ENCODE measurements at places on chromosomes 3 and 15. TPM values are rescaled to one million over a fixed set of nuclear protein-coding genes. Genes with fewer than 3 reads are reported as not detected.

DNA sequence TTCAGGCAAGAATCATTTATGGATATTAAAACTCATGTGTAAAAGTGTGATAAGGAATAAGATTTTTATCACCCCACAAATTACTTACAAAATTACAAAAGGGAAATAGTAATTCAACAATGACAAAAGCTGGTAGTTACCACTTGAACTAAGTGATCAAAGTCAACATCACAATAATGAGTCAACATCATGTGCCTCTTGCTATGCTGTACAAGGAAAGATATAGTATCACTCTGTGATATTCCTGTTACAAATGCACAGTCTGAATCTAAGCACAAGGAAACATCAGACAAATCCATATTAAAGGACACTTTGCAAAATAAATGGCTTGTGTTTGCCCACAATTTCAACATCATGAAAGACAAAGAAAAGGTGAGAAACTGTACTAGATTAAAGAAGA is 90.5 kb upstream of the PLCL2 start:
- H3K4me1 ChIP-seq: no peaks in the 10 kb centered on the region
- no peak overlapping the region for H3K27ac ChIP-seq
- H3K36me3 ChIP-seq: no peaks in the 10 kb centered on the region
- DNase-seq: no peak
- H3K27me3 ChIP-seq: no peaks in the 10 kb centered on the region

DNA sequence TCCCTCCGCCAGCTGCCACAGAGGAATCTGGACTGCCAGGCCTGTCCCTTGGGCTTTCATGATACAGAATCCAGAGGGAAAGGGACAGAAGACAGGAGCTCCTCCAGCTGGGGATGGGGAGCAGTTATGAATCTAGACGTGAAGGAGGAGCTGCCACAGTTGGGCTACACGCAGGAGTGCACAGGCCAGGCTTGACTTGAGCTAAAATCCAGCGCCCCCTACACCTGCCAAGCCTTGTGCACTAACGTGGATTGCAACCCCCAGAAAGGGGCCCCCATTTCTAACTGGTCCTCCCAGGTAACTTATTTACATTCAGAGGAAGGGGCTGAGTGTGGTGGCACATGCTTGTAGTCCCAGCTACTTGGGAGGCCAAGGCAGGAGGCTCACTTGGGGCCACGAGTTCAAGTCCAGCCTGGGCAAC is 14.3 kb downstream of the KLHL6 start:
- H3K4me1 ChIP-seq: no peaks in the 10 kb centered on the region
- no peak overlapping the region for H3K27ac ChIP-seq
- no peak overlapping the region for H3K4me3 ChIP-seq
- H3K27me3 ChIP-seq: no peaks in the 10 kb centered on the region

GRCh38 chr15:101810876-101811275 is 1.1 kb upstream of the OR4F15 start:
- no peak overlapping the region for H3K4me3 ChIP-seq
- no peaks in the 10 kb centered on the region for H3K4me1 ChIP-seq
- no peak overlapping the region for H3K27ac ChIP-seq
- H3K27me3 ChIP-seq: no peaks in the 10 kb centered on the region
- no peak for DNase-seq
- H3K36me3 ChIP-seq: no peaks in the 10 kb centered on the region

DNA sequence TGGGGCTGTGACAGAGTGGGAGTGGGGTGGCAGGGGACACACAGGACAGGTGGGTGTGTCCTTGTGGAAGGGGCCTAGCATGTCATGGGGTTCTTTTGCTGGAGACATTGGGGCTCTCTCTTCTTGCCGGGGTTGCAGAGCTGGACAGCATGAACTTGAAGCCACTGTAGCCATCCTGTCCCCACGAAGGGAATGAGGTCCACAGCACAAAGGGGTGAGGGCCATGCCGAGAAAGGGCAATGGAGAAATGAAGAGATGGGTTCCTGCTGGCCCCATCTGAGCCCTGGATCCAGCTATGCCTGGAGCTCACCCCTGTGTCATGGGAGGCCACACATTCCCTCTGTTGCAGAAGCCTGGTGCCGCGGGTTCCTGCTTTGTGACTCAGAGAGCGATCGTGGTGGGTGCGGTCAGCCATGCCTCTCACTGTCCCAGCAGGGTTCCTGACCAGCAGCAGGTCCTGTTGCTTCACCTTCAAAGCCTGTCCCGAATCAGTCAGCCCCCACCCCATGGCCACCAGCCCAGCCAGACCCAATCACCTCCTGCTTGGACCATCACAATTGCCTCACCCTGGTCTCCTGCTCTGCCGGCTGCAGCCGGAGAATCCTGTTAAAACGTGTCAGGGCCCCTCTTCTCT is 50.0 kb downstream of the DNAJB8 start:
- no peaks in the 10 kb centered on the region for H3K36me3 ChIP-seq
- no peaks in the 10 kb centered on the region for H3K27me3 ChIP-seq
- H3K4me3 ChIP-seq: no peak overlapping the region
- DNase-seq: no peak
- no peak overlapping the region for H3K27ac ChIP-seq

Gene SLC22A13
- total RNA-seq: not detected

Gene SPESP1
- 6.8 TPM for total RNA-seq

Gene CA12
- total RNA-seq: 8.2 TPM

Gene SUSD5
- total RNA-seq: 11.8 TPM

Data from uterus (tissue), 4 donors.